ENCODE measurements at places on chromosomes 12 and 14. TPM values are rescaled to one million over a fixed set of nuclear protein-coding genes. Genes with fewer than 3 reads are reported as not detected.

Gene TAS2R46
- polyA plus RNA-seq = 0.22 TPM

DNA sequence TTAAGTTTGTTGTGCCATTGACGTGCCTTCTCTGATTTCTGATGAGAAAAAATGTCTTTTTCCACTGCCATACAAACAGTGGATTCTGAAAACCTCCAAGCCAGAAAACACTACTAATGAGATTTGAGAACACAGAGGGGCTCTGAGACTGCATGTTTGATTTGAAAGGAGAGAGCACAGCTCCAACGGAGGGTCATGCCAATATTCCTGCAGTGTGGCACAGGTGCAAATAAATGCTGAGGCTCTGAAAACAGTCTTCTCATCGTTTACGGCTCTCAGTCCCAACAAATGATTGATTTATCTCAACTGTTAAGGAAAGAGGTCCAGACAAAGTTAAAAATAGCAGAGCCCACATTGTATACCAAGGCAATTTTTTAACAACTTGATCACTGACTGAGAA lies 128.7 kb downstream of the KCNH5 start:
- no peaks in the 10 kb centered on the region for H3K27me3 ChIP-seq
- DNase-seq = no peak
- H3K36me3 ChIP-seq = no peaks in the 10 kb centered on the region
- no peak overlapping the region for H3K4me3 ChIP-seq
- H3K27ac ChIP-seq = no peak overlapping the region

DNA sequence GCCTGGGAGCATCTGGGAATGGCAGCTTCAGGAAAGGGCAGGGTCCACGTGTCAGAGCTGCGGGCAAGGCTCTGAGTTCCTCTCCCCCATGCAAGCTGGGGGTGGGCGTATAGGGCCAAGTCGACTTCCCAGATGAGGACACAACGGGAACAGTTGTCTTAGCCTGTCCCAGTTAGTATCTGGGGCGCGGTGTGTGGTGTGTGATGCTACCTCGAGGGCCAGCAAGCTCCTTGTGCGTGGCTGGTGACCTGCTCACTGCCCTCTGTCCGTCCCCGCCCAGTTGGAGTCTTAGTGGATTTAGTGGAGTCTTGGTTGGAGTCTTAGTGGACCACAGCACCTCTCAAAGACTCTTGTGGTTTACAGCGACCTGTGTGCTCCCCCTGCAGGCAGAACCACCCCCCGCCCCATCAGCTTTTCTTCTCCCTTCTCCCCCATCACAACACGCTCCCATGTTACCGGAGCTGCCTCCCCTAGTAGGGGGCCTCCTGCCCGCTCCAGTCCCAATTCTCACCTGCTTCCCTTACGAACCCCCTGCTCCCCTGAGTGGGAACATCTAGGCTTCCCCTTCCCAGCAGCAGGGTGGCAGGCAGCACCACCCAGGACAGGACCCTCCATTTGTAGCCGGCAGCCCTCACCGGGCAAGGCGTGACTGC lies 8.7 kb downstream of the ASPG start:
- DNase-seq = no peak
- no peaks in the 10 kb centered on the region for H3K36me3 ChIP-seq
- no peak overlapping the region for H3K27ac ChIP-seq
- H3K4me1 ChIP-seq = peaks cover 8% of the 10 kb centered on the region
- H3K27me3 ChIP-seq = no peaks in the 10 kb centered on the region

Gene MYBPC1
- not detected for polyA plus RNA-seq

GRCh38 chr12:3455312-3455711 lies 35.7 kb upstream of the PRMT8 start:
- no peaks in the 10 kb centered on the region for H3K4me1 ChIP-seq
- no peak overlapping the region for H3K4me3 ChIP-seq
- no peak overlapping the region for H3K27ac ChIP-seq
- H3K36me3 ChIP-seq = no peaks in the 10 kb centered on the region

Gene SPSB2
- 25.5 TPM for polyA plus RNA-seq

GRCh38 chr12:28034271-28034670 lies 61.7 kb upstream of the PTHLH start:
- H3K36me3 ChIP-seq = no peaks in the 10 kb centered on the region
- H3K4me3 ChIP-seq = no peak overlapping the region
- no peak for DNase-seq
- no peaks in the 10 kb centered on the region for H3K4me1 ChIP-seq
- H3K27ac ChIP-seq = no peak overlapping the region
- no peaks in the 10 kb centered on the region for H3K27me3 ChIP-seq

GRCh38 chr14:51877810-51878209 lies 17.4 kb downstream of the GNG2 start:
- no peak overlapping the region for H3K27ac ChIP-seq
- no peak for DNase-seq
- H3K36me3 ChIP-seq = peaks cover 12% of the 10 kb centered on the region
- H3K4me1 ChIP-seq = peaks cover 88% of the 10 kb centered on the region
- H3K27me3 ChIP-seq = no peaks in the 10 kb centered on the region
- no peak overlapping the region for H3K4me3 ChIP-seq

Gene KRT72
- not detected for polyA plus RNA-seq
